Activated CD4-positive, CD25-positive, alpha-beta regulatory T cell treated with anti-CD3 and anti-CD28 coated beads, Interleukin-2, amount 50 U/mL, for 72 hours (primary cell): ENCODE measurements at places on chromosomes 1 and 21.

GRCh38 chr1:79663916-79664315 is 657.4 kb upstream of the ADGRL4 start:
- no peak for DNase-seq

DNA sequence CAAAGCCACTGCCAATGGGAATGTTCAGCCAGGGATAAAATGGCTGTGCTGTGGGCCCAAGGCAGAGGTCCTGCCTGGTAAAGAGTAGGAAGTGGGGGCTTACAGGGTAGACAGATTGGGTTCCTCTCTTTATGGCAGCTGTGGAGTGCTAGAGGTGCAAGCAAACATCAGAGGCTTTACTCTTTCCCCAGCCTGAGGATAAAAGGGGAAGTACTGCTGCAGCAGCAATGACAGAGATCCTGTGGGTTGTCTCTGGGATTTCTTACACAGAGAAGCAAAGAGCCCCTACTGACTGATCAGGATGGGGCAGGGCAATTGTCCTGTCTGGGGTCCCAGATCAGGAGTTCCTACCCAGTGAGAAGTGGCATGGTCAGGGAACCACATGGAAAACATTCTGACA is 54.2 kb downstream of the DRAM2 start:
- no peak for DNase-seq

GRCh38 chr1:28056129-28056925 is 32.1 kb downstream of the EYA3 start:
- DNase-seq, result peak; percentile 38

- no peak for DNase-seq
These were observed 844.1 kb downstream of the LTN1 start for GRCh38 chr21:28148400-28149064.

- DNase-seq, result no peak
These were observed 179.1 kb downstream of the FASLG start for GRCh38 chr1:172837816-172838679.

DNA sequence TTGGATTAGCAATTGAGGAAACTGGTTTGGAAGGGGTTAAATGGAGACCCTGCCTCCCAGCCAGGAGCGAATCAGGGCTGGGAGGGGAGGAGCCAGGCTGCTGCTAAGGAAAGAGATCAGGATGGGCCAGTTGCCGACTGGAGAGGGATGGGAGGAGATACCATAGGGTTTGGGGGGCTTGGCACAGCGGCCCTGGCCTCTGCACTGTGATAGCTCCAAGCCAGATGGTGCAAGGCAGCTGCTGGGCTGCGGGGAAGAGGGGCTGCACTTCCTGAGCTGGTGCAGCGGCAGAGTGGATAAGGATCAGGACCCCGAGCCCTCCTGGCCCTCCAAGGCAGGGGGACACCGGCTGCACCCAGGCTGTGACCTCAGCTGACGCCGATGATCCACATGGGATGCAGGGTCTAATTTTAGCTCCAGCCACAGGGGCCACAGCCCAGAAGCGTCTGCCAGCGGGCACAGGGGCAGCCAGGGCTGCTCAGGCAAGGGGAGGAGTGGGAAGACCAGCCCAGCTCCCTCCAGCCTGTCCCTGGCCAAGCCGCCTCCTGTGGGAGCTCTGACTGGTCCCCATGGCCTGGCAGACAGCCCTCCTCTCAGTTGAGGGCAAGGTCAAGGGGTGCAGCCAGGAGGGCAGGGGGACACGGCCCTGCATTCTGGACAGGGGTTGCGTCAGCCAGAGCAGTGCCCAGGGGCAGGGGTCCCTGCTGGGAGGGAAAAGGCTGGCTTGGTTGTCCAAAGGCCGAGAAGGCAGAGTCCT is at the start of gene EXTL1:
EXTL1 (plus strand) TSS at position 129 of the 757 bp plus-strand sequence. CDS start 872 bp downstream, outside the sequence.
- DNase-seq, result no peak

DNA sequence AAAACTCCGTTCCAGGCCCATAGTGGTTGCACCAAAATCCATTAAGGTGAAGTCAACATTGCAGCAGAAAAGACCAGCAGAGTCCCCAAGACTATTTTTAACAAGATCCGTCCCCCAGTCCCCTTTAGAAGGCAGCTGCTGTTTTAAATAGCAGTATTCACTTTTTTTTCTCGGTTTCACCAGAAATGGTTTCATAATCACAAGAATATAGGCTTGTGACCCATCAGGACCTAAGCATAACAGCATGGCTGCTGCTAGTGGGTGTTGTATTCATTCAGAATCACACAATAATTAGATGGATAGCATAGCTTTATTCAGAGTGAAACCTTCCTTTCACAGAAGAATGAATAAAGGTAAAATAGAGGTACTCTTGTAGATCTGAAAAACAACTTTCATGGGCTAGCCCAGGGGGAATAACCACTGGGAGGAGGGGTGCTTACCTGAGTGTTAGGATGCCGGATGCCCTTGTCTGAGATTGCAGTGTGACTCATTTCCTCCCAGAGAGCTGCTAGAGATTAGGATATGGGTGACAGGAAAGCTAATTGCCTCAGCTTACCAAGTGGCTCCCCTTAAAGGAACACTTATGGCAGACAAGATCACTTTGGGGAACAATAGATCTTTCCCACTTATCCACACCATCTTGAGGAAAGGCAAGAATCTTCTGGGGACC is 35.0 kb downstream of the ACKR1 start:
- no peak for DNase-seq

- no peak for DNase-seq
These were observed at the start of gene SIM2 for GRCh38 chr21:36698981-36699545. SIM2 (plus strand) TSS chr21:36699115; CDS start chr21:36699747, 632 bp downstream.

DNA sequence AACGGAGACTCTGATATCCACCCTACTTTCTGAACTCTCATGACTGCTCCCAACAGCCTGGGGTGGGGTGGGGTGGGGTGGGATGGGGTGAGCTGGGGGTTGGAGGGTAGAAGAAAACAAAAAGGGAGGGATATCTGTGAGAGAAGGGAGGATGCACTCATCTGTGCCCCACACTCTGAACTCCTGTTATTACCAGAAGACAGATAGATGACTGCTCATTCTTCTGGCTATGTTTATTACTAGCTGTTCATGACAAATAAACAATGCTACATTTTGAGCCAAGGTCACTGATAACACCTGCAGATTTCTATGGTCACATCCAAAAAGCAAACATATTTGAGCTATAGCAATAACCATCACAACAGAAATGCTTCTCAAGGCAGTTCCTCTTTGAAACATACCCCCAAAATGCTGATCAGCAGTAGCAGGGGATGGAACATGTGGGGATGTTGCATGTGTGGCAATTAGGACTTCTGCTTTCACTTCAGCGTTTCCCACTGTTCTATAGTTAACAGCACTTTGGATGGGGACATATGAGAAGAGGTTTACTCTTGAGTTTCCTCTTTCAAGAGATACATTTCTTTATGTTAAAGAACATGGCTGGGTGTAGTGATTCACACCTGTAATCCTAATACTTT is 43.3 kb downstream of the GPR3 start:
- DNase-seq, result no peak

DNA sequence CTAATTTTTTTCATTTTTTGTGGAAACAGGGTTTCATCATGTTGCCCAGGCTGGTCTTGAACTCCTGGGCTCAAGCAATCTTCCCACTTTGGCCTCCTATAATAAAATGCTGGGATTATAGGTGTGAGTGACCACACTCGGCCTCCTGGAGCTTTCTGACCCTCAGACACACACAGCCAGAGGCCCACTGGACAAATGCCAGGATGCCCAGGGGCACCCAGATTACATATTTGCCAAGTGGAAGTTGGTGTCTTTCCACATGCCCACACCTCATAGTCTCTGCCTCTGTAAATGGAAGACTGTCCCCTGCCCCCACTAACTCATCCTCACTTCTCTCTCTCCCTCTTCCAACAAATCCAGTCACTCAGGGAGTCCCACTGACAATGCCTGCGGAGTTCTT is 63.4 kb upstream of the LRP8 start:
- no peak for DNase-seq

DNA sequence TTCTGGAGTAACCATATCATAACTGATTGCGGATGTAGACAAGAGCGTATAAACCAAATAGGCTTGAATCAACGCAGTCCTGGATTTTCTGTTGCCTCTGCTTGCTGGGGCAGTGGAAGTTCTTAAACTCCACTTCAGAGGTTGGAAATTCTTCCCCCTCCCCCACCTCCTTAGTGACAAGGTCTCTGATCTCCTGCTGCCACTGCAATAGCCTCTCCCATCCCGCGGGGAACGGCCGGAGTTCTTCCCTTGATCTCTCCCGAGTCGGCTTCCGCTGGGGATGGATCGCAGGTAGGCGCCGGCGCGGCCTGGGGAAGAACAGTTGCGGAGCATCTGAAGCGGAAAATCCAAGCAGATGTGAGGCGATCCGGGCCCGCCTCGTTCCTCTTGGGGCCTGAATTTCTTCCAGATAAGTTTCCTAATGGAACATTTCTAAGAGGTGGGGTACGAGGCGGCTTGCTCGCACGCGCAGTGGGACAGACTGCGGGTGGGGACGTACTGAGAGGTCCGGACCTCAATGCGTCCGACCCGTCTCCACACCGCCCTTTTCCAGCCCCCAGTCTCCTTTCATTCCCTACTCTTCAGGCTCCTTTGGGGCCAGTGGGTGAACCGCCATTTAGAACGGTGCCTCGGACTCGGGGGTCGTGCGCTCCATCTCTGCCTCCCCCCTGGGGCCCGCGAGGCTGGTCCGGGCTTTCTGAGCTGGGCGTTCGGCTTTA is 3.1 kb upstream of the SIM2 start:
- no peak for DNase-seq

DNA sequence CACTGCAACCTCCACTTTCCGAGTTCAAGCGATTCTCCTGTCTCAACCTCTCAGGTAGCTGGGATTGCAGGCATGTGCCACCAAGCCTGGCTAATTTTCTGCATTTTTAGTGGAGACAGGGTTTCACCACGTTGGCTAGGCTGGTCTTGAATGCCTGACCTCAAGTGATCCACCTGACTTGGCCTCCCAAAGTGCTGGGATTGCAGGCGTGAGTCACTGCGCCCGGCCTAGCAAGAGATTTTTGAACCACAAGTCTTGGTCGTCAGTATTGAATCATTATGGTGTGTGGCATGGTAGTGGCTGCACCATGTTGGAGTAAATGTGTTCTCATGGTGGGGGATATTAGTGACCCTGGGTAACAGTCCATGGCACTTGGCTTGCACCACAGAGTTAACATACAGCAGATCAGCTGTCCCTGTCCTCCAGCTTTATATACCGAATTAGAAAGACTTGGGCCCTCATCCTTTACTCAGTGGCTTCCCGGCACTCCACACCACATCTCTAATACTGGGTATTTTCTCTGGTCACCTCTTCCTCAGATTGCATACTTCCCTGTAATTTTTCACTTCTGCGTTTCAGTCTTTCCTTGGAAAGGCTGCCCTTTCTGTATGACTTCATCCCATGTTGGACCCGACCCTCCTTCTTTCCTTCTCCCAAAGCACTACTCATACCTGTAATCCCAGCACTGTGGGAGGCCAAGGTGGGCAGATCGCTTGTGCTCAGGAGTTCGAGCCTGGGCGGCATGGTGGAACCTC is 25.1 kb downstream of the AK4 start:
- DNase-seq, result no peak

- DNase-seq, result no peak
These were observed 924.0 kb downstream of the LTN1 start for GRCh38 chr21:28068455-28069358.
